ENCODE measurements at places on chromosomes 16 and 17.

DNA sequence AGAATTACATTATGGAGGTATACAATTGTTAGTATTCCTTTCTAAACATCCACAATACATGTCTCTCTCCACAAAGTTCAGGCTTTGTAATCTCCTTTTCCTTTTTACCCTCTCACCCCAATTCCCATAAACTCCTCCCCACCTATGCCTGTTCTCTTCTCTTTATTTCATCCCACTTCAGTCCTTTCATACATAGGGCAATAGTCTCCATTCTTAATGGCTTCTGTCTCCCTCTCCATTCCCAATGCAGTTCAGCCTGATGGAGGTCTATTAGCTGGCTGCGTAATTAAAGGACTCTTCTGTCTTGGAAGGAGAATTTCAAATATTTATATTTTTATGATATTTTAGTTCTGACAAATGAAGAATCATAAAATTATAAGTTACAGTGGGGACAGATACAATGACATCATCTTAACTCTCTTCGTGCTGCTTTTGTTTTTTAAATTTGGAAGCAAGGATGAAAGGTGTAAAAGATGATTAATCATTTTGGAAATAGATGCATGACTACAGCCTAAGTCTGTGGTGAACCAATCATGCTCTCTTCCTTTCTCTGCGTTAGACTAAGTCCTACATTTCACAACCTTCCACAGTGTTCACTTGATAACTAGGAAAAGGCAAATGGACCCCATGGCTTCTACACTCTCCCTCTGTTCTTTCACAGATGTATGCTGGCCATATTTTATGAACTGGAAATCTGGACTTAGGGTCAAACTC, 11.2 kb upstream of the FAM20A start:
- DNase-seq: no peak

DNA sequence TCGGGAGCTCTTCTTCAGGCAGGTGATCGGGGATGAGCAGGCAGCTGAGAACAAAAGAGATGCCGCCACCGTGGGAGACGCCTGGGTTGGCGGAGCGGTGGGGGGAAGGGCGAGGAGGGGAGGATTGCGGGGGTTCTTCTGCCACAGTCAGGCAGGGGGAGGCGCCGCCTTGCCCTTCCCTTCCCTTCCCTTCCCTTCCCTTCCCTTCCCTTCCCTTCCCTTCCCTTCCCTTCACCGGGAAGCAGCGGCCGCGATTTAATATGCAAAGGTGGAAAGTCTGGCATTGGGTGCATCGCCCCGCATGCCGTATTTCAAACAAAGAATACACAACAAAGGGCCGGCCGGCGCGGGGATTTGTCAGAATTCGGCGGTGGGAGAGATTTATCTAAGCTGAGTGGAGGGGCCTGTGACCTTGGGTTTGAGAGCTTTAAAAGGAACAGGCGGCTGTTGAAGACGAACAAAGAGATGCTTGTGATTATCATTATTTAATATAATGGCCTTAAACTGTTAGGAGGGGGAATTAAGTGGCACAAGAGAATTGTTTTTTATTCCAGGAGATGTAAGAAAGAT, 262.3 kb upstream of the TNRC6C start:
- DNase-seq: no peak

GRCh38 chr17:32185875-32186274, 43.6 kb downstream of the RHOT1 start:
- DNase-seq: no peak

DNA sequence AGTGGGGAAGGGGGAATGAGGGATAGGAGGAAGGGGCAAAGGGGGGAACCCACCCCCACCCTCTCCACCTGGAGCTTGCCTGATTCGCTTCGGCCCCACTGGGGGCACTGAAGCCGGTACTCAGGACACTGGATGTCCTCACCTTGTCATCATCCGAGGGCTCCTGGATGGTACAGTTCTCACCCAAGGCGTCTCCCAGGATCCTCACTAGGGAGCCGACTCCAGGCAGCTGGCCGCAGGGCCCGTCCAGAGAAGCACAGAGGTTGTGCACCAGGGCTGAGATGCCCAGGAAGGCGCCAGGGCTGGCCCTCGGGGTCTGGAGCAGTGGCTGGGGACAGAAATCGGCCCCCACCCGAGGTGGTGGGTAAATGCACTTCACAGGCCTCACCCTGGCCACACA, 92.3 kb downstream of the LITAF start:
- DNase-seq: no peak

DNA sequence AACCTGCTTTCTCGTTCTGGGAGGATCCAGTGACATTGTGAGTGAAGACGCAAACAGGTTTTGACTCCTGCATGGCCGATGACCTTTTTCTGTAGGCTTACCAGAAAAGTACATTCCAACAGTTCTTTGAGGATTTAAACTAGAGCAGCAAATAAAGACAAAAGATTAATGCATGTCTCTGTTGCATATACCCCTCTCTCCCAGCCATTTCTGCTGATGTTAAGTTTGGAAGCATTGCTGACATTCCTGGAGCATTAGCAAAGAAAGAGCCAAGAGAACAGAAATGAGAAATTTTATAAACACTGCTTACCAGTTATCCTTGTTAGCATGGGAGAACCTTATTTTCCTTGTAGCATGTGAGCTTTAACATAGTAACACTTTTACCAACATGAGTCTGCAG, 49.3 kb downstream of the SIAH1 start:
- DNase-seq: no peak

GRCh38 chr17:42700586-42701289, 18.4 kb downstream of the CNTNAP1 start:
- no peak for DNase-seq

DNA sequence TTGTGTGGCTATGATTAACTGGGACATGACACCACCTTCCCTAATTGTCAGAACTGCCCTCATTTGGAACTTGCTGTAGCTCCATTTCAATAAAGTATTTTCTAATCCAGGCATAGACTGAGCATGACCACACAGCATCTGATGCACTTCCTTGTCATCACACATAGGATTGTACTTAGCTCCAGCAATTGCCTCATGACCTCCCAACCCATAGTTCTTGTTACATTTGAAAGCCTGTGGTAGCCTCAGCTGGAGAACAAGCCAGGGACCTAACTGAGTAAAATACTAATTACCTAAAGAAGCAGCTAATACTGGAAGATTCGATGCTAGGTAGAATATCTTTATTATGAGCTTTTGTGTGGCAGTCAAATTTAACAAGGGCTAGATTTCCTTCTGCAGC, 187.3 kb upstream of the KIF2B start:
- DNase-seq: no peak

- DNase-seq: peak; percentile 14
Observed at GRCh38 chr17:58315281-58315711, 13.3 kb downstream of the TSPOAP1 start.

- DNase-seq: no peak
Observed at GRCh38 chr17:67863624-67864247, 38.4 kb downstream of the BPTF start.

- DNase-seq: no peak
Observed at GRCh38 chr16:3873482-3874173, 6.9 kb downstream of the CREBBP start.

DNA sequence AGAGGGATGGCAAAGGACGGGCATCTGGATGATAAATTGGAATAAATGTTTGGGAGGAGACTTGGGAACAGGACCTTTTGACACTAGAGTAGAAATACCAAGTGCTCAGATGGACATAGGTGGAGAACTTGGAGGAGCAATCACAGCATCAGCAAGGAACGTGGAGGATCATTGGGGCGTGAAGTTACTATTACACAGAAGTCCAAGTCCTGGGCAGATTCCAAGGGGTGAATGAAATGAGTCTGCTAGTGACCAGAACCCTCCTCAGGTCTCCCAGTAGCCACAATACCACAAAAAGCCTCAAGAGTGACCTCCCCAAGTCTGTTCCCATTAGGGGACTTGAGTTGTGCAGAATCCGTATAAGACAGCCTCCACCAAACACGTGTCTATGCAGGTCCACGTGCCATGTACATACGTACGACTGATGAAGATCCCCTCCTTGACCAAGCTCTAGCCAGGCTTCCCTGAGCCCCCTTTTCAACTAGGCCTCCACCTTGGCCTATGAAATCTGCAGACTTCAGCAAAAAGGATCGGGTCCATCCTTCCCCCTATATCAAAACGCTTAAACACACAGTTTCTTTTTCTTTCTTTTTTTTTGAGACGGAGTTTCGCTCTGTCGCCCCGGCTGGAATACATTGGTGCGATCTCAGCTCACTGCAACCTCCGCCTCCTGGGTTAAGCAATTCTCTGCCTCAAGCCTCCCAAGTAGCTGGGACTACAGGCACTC, 2.2 kb downstream of the C17orf67 start:
- DNase-seq: no peak

GRCh38 chr16:14013571-14014283, 57.4 kb upstream of the MRTFB start:
- no peak for DNase-seq

DNA sequence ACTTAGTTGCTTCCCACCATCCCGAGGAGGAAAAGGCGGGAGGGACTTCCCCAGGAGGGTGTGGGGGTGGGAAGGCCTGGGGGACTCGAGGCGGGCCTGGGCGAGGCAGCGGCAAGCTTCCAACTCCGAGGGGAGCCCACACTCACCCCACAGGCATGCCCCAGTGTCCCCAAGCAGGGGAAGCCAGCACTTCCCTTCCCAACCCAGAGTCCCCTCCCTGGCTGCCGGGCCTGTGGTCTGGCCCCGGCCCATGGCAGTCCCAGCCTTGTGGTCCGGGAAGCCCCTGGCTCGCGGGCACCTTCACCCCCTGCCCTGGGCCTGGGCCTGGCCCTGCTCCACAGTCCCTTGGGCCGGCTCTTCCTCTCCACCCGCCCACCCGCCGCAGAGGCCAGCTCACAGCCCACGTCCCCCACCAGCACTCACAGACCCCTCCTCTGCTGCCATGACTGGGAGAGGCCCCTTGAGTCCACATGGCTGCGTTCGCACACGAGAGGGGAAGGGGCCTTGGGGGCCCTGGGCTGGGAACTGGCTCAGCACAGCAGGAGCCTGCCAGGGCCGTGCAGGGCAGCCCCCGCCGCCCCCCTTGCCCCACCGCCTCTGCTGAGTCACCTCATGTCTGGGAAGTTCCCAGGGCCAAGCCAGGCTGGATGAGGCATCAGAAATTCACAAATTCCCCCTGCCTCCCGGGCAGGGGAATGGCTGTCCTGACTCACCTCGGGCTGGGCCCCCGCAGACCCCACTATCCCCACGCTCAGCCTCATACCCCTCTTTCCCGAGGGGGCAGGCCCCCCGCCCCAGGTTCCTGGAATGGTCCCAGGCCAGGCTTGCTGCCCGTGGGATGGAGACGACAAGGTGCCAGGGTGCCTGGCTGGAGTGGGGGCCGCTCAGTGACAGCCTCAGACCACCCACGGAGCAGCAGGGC, 27.8 kb downstream of the BAHCC1 start:
- no peak for DNase-seq
